ENCODE measurements at places on chromosomes 2 and 18.

- no peak for DNase-seq
These were observed 224.8 kb upstream of the SOX11 start for GRCh38 chr2:5467178-5467905.

- DNase-seq: no peak
These were observed 750 bp upstream of the RMP24 start for GRCh38 chr18:35971661-35972196.

DNA sequence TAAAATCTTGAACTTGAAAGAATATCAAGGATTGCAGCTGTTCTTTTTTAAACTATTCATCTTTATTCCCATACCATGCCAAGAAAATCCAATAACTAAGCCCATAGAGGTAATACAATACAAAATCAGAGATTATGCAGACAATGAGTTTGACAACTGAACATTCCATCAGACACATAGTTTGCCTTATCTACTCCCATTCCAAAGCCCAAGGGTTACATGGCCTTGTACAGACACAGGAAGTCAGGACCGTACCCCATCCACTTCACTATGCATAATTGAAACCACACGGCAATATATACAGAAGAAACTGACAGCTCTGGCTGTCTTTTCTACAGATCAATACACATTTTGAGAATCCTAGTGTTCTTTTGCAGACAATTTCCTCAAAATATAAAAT lies 181.3 kb downstream of the TMX3 start:
- DNase-seq: no peak

DNA sequence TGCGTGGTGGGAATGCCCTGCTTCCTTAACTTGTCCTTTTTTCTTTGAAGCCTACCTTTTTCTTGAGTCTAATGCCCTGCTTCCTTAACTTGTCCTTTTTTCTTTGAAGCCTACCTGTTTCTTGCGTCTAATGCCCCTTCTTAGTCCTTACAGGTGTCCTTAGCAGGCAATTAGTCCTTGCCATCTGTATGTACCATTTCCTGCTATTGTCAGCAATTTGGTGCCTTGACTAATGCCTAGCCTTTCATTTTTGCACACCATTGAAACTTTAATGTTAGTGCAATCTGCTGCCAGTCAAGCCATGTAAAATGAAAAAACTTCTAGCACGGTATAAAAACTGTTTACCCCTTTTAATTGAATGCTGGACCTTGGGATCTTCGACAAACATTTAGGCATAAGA lies 4.3 kb downstream of the KDM3A start:
- no peak for DNase-seq

DNA sequence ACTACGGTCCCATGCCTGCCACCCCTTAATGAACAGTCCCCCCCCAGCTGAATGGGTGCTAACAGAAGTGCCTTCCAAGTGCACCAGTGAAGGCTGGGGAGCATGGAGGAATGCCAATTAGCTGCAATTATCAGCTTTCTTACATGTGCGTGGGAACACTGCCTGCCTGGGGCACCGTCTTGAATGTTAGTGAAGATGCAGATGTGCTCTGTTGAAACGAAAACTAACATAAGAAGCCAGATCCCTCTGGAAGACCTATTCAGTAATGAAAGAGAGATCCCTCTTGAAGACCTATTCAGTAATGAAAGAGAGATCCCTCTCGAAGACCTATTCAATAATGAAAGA lies 154.5 kb downstream of the CLIP4 start:
- no peak for DNase-seq

DNA sequence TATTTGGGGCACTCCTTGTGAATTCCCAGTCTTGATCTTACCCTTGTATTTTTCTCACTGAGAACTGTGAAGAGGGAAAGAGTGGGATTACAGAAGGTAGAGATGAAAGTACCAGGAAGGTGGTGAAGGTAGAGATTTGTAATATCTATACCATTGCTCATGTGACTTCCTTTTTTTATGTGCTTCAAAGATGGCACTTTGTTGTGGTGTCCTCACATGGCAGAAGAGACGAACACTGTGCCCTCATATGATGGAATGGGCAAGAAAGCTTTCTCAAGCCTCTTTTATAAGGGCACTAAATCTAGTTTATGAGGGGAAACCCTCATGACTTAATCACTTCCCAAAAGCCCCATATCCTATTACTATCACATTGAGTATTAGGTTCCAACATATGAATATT lies 28.9 kb upstream of the PPM1B start:
- no peak for DNase-seq

GRCh38 chr2:112630268-112630667 lies 15.5 kb upstream of the SLC20A1 start:
- no peak for DNase-seq

GRCh38 chr18:45517181-45517741 lies 98.0 kb upstream of the SLC14A2 start:
- no peak for DNase-seq

DNA sequence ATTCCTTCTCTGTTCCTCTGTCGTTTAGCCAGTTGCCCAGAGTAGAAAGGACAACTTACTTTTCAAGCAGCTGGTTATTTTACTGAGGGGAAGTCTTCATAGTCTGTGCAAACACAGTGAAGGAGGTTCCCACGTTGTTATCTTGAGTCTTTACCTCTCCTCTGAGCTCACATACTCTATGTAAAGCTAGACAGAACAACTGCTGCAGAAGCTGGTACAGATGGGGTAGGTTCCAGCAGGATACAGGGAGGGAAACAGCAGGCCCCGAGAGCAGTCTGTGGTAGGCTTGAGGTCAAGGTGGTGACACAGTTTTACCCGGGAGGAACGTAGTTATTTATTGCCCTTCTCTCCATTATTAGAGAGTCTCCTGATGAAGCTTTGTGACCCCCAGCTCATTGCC lies 93.4 kb upstream of the LDLRAD4 start:
- no peak for DNase-seq

- DNase-seq: no peak
These were observed 50.6 kb downstream of the ST3GAL5 start for GRCh38 chr2:85838181-85838580.

DNA sequence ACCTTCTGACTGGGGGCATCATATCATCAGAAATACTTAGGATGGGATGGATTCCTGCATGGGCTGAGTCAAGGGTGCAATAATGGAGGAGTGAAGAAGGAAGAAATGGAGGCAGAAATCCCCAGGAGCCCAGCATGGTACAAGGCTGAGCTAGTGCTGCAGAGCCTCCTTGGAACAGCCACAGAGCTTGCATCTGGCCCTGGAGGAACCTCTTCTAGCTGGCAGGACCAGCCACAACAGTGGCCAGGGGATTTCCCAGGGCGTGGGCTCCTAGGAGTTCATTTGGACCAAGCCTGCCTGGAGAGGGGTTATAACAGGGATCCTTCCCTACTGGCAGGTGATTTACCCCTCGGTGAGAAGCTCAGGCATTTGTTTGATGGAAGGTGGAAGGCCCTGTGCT lies 4.7 kb upstream of the IL37 start:
- DNase-seq: no peak

DNA sequence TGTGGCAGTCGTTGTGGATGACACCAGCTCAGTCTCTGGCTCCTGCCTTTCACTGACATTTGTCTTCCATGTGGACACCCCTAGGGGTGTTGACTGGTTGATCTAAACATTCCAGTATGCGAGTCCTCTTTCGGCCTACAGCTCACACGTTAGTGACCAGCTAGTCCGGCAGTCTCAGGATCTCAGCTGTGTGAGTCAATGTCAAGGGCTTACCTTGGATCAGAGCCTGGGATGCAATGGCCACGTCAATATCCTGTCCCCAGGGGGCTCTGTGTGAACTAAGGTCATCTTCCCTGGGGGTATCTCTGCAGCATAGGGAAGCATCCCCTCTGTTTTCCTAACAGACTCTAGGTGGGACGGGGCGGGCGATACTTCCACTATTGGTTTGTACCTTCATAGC lies 35.1 kb upstream of the YWHAQ start:
- DNase-seq: no peak

- DNase-seq: no peak
These were observed 186.4 kb downstream of the EPHA4 start for GRCh38 chr2:221385716-221386115.

DNA sequence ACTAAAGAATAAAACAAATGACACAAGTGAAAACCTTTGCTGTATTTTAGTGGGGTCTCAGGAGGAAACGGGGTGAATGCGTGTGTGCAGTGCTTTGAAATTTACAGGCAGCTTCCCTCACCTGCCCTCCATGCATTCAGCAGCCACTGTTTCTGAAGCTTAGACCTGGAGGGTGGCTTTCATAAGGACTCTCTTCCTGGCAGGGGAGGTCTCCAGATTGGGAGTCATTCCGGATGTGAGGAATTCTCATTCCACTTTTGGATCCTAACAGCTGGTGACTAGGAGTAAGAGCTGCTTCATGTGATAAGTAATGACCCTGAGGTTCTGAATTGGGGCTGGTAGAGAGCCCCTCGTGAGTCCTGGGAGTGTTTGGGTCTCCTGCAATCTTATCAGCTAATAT lies 192.5 kb downstream of the SH3BP4 start:
- DNase-seq: no peak

DNA sequence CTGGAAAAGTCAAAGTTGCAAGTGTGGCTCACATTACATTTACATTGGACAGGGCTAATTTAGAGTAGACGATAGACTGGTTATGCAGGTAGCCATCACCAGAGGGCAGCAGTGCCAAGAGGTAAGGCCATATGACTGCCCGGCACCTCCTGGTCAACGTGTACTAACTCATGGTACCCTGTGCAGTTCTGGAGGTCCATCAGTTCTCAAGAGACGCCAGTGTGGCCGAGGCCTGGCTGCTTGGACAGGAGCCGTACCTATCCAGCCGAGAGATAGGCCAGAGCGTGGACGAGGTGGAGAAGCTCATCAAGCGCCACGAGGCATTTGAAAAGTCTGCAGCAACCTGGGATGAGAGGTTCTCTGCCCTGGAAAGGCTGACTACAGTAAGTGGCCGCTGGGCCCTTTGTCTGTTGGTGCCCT lies 65.8 kb upstream of the EML6 start:
- peak; percentile 65 for DNase-seq

- no peak for DNase-seq
These were observed 60.1 kb upstream of the PAX3 start for GRCh38 chr2:222358876-222359275.

DNA sequence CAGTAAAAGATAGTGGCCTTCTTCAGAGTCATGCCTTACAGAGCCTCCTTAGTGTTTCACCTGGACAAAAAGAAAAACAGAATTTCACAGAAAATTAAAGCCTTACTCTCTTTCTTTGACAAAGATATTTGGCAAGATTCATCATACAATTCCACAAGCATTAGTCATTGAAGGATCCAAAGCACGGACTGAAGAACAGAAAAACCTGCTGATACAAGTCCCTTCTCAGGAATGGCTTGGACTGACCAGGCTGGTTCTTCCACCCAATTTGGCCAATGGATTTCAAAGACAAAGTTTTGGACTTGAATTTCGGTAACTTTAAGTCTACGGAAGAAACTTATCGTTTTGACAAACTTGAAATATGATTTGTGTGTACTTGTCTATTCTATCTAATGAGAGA lies 39.1 kb upstream of the GALNT3 start:
- no peak for DNase-seq

DNA sequence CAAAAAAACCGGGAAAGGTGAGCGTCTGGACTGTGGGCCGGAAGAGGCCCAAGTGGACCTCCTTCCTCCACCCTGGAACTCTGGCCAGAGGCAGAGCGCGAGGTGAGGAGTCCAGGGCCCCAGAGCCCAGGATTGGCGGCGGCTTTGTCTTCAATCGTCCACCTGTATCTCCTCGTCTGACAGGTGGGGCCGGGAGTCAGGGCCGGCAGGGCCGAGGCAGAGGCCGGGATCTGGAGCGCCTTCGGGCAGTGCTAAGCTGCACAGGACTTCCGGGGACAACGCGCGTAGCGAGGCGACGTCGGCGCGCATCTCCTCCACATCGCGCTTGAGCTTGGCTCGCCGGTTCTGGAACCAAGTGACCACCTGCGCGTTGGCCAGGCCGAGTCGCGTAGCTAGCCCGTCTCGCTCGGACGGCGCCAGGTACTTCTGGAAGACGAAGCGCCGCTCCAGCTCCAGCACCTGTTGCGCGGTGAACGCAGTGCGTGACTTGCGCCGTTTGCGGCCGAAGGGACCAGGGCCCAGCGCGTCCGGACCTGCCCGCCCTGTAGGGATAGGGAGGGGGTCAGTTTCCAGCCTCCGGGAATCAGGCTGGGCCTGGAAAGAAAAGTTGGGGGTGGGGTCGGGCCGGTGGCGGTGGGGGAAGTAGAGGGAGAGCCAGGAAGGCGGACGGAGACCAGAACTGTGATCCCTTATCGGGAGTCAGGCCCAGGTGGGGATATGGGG lies 1.5 kb downstream of the LBX2 start:
- DNase-seq: no peak

DNA sequence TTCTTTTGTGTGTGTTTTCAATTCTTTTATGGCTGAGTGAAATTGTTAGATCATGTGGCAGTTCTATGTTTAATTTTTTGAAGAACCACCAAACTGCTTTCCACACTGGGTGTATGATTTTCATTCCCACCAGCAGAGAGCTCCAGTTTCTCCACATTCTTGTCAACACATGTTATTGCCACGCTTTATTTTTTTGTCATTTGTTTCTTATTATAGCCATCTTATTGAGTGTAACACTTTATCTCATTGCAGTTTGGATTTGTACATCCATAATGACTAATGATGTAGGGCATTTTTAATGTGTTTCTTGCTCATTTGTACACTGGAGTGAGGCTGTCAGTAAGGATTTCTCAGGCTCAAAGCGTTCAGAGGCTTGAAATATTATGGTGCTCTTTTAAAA lies 184.2 kb downstream of the PIEZO2 start:
- DNase-seq: no peak

DNA sequence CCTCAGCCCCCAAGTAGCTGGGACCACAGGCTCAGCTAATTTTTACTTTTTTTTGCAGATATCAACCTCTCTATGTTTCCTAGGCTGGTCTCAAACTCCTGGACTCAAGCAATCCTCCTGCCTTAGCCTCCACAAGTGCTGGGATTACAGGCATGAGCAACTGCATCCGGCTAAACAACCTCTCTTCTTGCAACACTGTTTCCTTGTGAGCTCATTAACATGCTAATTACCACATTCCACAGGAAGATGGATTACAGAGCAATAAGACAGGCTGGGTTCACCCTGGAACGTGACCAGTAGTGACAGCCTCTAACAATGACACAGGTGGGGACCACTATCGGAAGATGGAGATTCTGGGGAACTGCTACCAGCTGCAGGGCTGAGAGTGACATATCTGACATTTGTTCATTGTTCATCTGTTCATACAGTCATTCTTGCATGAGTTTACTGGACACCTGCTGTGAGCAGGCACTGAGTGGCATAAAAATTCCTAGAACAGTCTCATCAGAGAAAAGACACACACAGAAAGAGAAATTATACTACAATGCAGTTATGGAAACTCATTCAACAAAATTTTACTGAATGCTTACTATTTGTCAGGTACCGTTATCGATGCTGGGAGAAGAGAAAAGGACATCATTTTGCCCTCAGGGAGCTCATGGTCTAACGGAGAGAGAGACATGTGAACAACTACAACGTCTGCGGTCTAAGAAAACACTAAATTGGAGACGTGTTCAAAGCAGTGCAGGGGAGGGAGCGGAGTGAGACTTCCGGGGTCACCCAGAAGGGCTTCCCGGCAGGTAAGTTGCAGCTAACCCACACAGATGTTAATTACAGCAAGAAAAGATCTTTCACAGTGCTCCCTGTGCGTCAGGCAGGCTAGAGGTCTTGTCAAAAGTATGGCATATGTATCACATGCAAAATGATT lies 37.6 kb downstream of the PROC start:
- DNase-seq: no peak

All from OCI-LY7 (cell line).